CD4-positive, alpha-beta T cell treated with Interleukin-17A for 1 hour (primary cell): ENCODE measurements at places on chromosomes 4 and X.

DNA sequence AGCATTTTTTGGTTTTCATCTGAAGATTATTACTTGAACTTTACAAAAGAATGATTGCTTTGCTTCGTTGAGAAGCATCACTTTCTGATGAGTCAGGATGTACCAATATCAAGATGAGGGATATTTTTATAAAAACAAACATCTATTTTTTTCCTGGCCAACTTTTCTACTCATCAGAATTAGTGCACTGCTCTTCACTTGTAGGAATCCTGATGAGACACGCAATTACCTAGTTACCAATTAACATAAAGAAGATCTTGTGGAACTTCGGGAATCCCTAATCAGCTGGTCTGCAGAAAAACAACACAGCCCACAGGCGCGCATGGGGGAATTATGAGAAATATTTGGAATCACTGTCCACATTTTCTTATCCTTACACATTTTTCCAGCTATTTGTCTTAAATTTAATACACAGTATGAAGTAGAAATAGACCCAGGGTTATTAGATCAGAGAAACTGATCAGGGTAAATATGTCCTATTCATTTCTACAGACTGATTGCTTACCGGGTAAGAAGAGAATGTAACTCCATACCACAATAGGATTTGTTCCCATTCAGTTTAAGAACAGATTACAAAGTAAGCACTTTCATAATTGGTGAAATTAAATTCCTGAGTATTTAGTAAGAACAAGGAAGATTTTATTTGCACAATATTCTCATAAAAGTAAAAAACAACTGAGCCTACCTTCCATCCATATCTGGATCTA, 50.9 kb downstream of the MFAP3L start:
- no peak for DNase-seq

DNA sequence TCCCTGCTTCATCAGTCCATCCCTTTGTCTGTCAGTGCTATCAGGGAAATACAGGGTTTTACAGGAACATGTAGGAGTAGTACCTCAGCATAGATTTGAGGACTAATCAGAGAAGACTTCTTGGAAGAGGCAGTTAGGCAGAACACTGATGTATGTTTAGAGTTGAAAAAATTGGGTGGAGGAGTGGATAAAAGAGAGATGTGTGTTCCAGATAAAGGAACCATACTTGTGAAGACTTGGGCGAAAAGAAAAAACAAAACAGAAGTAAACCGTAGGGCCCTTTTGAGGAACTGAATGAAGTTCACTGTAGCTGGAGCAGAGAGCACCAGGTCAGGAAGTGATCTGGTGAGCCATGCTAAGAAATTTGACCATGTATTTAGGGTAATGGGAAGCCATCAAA, 32.3 kb downstream of the AFF1 start:
- no peak for DNase-seq

GRCh38 chrX:112641449-112641848, 38.3 kb downstream of the LHFPL1 start:
- no peak for DNase-seq

- DNase-seq = no peak
These were observed 273.7 kb upstream of the TECRL start for GRCh38 chr4:64682946-64683345.

DNA sequence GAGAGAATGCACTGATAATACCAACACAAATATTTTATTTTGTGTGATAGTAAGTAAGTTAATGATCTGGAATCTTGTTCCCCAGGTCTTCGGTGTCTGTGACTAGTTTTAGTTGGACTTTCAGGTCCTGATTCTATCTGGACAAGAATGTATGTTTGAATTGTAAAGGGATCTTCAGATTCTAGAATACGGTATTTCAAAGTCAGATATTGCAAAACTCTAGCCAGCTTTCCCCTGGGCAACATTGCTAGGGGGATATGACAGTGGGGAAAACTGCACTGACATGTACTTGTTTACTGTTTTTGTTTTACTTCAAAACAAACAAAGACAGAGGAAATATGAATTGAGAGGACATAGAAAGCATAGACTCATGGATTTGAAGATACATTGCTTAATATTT, 489.0 kb downstream of the FAM133A start:
- DNase-seq = no peak

- no peak for DNase-seq
These were observed 455.1 kb upstream of the CTSO start for GRCh38 chr4:156408749-156409148.
